ENCODE measurements at places on chromosomes 3 and 15.

DNA sequence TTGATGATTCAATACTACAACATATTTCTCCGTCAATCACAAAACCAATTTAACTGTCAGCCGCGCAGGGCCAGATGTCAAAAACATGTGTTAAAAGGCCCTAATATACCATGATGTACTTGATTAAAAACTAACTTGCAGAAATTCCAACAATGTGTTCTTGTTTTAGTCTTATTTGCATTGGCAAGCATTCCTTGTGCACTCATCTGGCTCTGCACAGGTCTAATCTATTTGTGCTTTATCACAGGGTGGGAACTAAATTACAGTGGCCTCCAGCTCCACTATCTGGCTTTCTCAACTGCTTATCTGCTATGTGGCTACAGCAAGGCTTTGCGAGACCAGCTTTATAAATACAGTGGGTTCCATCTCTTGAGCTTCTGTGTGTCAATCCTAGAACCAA lies 455.5 kb downstream of the ERC2 start:
- no peak for DNase-seq

GRCh38 chr15:88613074-88613944 lies 7.8 kb upstream of the AEN start:
- no peak for DNase-seq

DNA sequence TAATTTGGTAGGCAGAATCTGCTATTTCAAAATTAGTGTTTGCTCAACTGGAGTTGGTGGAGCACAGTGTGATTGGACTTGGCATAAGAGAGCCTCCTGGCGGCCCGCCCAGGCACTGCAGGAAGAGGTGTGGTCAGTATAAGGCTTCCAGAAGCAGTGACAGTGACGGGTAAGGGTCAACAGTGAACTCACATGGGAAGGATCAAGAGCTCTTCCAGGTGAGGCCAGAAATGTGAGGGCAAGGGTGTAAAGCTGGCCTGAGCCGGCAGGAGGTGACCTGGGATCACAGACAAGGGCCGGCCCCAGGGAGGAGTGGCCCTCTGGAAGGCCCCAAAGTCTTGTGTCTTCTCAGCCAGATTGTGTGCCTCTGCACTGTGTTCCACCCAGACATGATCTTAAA lies 93.2 kb upstream of the RNF7 start:
- DNase-seq = peak; percentile 79

GRCh38 chr15:91698241-91698640 lies 155.3 kb upstream of the SLCO3A1 start:
- no peak for DNase-seq

GRCh38 chr3:27625864-27626263 lies 96.3 kb downstream of the EOMES start:
- no peak for DNase-seq
